Hepatic stellate cell (primary cell): ENCODE measurements at places on chromosomes 4 and X.

DNA sequence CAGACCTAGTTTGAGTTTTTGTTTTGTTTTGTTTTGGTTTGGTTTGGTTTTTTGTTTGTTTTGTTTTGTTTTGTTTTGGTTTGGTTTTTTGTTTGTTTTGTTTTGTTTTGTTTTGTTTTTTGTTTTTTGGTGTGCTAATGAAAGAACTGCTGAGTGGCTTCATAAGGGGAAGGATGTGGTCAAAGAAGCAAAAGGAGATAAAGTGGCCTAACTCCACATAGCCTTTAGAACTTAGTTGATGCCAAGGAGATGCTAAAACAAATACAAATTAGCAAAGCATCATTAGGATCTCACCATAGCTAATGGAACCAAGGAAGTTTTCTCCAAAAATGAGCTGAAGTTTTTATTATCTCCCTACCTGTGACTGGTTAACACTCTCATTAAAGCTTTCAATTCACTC is 44.6 kb upstream of the TMEM164 start:
- DNase-seq: no peak

- DNase-seq: no peak
Measured at GRCh38 chr4:25535701-25536473, 119.8 kb upstream of the SLC34A2 start.

DNA sequence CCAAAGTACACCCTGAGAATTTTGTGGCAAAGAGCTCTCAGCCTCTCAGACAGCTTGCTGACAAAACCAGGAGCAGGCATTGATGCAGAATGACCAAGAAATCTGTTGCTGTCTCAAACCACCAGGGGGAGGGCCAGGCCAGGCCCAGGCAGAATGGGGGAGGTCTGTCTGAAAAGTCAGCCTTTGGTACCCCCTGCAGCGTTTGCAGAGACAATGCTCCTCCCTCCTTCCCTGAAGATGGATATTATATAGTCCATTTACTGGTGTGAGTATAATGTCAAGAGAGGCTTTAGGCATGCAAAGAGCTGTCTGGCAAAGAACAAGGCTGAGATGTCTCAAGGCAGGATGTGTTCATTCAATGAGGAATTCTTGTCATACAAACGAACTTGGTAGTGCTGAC is 52.9 kb upstream of the TRPC5OS start:
- peak; percentile 7 for DNase-seq

DNA sequence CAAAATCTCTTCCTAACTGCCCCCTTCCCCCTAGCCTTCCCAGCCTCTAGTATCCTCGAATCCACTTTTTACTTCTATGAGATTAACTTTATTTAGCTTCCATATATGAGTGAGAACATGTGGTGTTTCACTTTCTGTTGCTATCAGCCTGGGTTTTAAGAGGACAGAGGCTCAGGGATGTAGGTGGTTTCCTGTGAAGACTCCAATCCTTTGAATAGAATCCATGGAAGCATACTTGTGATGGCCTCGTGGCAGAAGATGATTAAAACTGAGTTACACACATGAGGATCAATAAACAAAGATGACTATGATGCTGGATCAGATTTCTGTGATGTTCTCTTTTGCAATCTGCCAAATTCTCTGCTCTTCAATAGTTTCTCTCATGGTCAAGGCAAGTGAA is 29.8 kb downstream of the CD99L2 start:
- DNase-seq: no peak

GRCh38 chr4:151603377-151603776 is 157.4 kb downstream of the GATB start:
- no peak for DNase-seq

GRCh38 chr4:16692961-16693506 is 205.4 kb downstream of the LDB2 start:
- DNase-seq: no peak

GRCh38 chr4:16588651-16589050 is 309.8 kb downstream of the LDB2 start:
- DNase-seq: no peak

GRCh38 chr4:42008011-42008786 is 17.9 kb downstream of the SLC30A9 start:
- DNase-seq: no peak

DNA sequence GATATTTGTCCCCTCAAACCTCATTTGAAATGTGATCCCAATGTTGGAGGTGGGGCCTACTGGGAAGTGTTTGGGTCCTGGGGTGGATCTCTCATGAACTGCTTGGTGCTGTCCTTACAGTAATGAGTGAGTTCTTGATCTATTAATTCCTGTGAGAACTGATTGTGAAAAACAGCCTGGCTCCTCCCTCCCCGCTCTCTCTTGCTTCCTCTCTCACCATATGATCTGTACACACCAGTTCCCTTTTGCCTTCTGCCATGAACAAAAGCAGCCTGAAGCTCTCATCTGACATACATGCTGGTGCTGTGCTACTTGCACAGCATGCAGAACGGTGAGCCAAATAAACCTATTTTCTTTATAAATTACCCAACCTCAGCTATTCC is 11.2 kb upstream of the YIPF7 start:
- no peak for DNase-seq

DNA sequence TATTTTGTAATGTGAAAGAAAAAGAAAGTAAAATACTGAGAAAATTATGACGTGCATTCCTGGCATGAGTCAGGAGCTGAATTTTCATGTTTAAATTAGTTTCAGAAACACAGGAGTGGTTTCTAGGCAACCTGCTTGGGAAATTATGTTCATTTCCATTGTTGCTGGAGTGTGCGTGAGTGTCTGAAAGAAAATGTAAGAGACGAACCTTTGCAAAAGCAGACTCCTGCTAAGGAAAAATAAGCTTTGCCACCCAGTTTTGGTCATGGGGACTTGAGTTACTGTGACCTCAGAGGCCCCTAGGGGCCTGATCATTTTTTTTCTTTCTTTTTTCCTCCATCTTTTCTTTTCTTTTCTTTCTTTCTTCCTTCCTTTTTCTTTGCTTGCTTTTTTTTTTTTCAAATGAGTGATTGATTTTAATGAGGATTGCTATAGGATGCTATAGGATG is 18.8 kb upstream of the CHRNA9 start:
- peak; percentile 41 for DNase-seq

- DNase-seq: no peak
Measured at GRCh38 chr4:148716431-148717052, 274.3 kb upstream of the NR3C2 start.

DNA sequence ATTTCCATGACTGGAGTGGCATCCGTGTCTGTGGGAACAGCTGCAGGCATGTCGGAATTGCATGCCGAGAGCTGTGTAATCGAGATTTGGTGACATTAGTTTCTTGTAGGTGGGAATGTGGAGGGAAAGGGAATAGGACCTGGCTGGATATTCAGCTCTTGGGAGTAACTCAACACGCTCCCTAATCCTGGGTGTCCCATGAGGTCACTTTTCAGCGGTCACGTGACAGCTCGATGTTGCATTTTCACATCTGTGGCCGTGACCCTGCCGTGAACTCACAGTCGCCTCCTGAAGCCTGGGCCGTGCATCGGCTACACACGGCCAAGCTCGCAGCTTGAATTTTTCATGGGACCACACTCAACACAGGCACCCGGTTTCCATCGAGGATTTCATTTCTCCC is 25.8 kb upstream of the PSAPL1 start:
- no peak for DNase-seq

DNA sequence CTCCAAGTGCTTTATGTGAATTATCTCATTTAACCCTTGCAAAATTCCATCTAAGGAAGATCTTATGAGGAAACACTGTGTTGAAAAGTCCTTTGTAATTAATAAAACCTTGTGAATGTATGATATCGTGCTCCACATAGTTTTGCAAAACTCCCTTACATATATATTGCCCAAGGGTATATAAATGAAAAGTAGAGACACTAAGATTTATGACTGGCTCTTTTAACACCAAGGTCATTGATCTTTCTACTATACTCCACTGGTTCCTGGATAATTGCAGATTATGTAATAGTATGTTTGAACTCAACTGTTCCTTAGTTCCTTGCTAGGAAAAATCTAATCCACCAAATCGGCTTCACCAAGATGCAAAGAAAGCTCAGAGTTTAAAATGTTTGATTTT is 48.0 kb upstream of the TMEM33 start:
- no peak for DNase-seq

GRCh38 chr4:71184195-71184781 is 154.5 kb upstream of the SLC4A4 start:
- peak; percentile 41 for DNase-seq

DNA sequence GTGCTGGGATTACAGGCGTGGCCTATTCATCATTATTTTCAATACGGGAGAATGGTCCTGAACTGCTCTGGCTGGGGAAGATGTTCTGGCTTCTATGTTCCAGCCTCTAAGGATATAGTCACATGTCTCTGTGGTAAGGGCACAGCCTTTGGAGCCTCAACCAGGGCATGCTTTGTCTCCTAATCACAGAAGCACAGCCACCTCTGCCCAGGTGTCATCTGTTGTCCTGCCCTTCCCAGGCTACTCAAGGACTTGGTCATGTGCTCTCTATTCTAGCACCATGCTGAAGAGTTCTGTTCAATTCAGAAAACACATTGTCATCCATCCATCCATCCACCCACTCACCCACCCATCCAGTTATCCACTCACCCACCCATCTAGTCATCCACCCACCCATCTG is 29.5 kb downstream of the ASMTL start:
- no peak for DNase-seq

GRCh38 chrX:100381619-100382018 is 28.5 kb downstream of the PCDH19 start:
- no peak for DNase-seq

GRCh38 chr4:101334963-101335572 is 12.3 kb downstream of the PPP3CA start:
- no peak for DNase-seq

GRCh38 chr4:155724731-155725130 is 34.1 kb upstream of the GUCY1B1 start:
- no peak for DNase-seq

DNA sequence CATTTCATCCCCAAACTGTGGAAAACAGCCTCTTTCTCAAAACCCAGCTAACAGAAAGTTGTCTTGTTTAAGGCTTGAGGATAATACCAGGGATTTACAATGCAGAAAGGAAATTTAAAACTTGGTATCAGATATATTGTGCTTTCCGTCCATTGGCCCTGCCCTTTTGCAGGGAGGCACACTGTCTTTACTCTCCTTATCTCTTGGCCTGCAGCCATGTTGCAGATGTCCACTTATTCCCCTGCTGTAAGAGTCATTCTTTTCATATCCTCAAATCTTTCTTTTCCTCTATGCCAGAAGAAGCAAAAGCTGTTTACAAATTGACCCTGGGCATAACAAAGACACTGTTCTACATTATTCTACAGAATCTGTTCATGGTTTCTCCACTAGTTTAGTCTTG is 75.6 kb upstream of the DYNLT3 start:
- DNase-seq: no peak

- DNase-seq: no peak
Measured at GRCh38 chr4:2870082-2870481, 26.4 kb downstream of the ADD1 start.

- no peak for DNase-seq
Measured at GRCh38 chr4:45776146-45776545, 347.7 kb downstream of the GABRG1 start.

DNA sequence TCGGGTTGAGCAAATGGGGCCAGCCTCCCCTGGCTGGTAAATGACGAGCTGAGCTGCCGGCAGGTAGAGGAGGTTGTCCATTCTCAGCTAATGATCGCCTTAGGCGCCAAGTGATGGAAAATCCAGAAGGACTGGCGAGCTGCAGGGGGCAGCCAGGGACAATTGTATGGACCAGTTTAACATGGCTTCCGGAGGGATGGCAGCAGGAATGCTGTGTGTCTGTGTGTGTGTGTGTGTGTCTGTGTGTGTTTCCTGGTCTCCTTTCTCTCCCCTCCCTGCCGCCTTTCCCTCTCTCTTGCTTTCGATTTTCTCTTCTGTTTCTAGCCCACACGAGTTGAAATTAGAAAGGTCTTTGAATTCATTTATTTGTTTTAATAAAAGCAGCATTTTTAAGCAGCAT is 45.2 kb upstream of the BCOR start:
- no peak for DNase-seq

DNA sequence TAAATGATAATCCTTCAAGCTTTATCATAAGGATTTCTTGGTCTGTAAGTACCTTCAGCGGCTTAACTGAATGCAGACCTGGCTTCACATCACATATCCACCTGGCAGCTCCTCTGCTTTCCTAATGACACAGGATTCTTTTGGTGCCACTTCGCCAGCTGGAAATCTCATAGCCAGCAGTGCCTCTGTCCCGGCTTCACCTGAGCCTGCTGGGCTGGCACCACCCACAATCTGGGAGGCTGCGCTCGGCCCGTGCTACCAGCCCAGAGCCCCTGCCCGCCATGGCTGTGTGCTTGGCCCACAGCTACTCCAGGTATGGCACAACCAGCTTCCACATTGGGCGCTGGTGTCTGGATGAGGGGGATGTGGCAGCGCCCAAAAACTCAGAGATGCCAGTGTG is 37.4 kb downstream of the SPRY1 start:
- no peak for DNase-seq
